ENCODE measurements at places on chromosomes 3 and 15.

DNA sequence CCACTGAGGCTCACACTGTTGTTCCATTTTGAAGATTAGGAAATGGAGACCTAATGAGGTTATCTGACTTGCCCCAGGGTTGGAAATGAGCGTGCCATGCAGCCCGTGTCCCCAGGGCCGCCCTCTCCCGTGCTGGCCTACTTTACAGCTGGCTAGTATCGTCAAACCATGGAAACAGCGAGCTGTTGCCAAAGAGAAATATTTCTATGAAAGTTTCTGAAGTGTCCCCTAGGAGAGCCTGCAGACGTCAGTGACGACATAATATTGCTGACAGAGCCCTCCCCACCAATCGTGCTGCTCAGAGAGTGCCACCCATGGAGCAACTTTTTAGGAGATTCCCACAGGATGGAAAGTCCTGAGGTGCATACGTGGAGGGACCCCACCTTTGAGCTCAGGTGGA is 11.2 kb upstream of the FAM174B start:
- no peak for DNase-seq

DNA sequence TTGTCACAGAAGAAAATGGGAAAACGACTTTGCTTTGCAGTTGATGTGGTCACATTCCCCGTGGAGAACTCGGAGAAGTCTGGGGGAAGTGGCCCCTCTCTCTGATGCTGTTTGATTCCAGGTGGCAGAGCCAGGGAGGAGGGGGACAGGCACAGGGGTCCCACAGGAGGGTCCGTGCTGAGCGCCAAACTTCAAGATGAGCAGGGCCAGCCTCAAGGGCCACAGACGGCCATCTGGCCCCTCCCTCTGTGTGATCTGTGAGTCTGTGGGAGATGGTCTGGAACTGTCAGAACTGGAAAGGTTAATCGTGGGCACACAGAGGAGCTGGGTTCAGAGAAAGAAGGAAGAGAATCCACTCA is 23.1 kb upstream of the CORO2B start:
- DNase-seq, result no peak

DNA sequence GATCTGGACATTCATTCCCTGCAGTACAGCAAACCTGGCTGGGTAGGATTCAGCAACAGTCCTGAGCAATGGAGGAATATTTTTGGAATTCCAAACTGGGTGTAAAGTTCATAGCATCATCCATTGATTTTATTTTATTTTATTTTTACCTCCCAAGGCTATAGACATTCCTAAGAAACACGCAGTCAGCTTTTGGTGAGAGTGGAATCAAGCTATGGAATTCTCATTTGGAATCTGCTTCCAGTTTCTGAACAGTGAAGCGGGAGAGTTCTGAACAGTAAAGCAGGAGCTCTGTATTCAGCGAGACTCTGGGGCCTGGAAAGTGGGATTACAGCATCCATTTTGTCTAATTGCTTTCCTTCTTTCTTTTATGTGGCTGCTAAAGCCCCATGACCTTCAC is 1.4 kb upstream of the PDZRN3 start:
- DNase-seq, result no peak

DNA sequence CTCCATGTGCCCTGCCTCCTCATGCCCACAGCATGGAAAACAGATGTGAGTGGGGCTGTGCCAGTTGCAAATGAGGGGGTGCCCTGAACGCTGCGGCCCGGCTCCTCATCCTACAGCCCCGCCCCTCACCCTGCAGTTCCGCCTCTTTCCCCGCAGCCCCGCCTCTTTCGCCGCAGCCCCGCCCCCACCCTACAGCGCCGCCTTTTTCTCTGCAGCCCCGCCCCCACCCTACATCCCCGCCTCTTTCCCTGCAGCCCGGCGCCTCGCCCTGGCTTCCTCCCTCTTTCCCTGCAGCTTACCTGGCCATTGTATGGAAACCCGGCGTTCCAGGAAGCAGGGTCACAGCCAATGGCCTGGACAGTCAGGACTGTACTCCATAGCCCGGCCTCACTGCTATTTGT is 284.9 kb downstream of the TLE3 start:
- DNase-seq, result no peak

DNA sequence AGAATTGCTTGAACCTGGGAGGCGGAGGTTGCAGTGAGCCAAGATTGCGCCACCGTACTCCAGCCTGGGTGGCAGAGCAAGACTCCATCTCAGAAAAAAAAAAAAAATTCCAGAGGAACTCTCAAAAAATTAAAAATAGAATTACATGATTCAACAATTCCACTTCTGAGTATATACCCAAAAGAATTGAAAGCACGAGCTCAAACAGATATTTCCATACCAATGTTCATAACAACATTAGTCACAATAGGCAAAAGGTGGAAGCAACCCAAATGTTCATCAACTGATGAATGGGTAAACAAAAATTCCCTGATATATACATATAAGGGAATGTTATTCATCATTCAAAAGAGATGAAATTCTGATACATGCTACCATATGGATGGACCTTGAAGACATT is 16.9 kb upstream of the MORF4L1 start:
- DNase-seq, result no peak

- DNase-seq, result no peak
These were observed 1010.1 kb downstream of the ROBO1 start for GRCh38 chr3:78757731-78758130.

DNA sequence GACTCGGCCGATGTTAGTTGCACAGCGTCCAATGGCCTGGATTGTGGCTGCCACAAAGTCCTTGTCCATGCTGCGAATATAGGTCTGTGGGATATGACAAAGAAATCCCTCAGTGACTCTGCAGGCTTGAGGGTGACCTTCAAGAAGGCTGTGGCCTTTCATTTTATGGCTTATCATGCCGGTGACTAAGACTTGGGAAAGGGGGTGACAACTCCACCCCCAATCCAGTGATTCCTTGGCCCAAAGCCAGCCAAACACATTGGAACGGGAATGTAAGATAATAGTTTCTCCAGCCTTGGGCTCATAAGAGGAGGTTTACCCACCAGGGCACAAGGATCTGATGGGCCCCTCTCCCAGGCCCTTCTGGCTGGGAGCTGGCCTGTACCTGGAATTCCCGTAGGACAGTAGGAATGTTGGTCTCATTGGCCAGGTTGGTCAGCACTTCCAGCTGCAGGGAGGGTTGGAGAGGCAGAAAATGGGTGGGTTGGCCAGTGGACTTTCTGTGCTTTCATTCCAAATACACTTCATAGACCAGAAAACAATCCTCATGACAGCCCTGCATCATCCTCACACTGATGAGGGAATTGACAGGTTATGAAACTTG is 30.7 kb upstream of the CPEB1 start:
- DNase-seq, result no peak

DNA sequence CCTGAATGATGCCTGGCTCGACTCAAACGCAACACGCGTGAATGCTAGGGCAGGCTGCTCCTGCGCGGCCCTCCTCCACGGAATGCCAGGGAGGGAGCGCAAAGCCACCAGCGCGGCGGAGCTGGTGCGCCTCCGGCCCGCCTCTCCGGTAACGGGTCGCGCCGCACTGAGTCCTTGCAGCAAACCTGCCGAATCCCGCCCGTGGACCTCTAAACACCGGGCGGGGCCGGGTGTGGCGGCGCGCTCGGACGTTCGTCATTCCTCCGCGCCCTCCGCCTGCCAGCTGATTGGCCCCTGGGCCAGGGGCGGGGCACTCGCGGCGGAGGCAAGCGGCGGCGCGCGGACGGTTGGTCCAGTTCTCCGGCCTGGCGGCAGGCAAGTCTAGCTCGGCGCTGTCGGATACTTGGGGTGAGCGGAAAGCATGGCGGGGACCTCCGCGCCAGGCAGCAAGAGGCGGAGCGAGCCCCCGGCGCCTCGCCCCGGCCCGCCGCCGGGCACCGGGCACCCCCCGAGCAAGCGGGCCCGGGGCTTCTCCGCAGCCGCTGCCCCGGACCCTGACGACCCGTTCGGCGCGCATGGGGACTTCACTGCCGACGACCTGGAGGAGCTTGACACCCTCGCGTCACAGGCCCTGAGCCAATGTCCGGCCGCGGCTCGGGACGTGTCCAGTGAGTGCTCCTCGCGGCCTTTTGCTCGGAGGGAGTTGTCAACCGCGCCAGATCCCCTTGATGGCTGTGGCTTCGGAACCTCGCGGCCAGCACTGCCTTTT is at the start of gene ATRIP:
Gene ATRIP, plus strand, starts transcription at position 313 of the 769 bp plus-strand sequence. Its CDS starts 109 bp downstream, at position 422.
- peak; percentile 84 for DNase-seq

DNA sequence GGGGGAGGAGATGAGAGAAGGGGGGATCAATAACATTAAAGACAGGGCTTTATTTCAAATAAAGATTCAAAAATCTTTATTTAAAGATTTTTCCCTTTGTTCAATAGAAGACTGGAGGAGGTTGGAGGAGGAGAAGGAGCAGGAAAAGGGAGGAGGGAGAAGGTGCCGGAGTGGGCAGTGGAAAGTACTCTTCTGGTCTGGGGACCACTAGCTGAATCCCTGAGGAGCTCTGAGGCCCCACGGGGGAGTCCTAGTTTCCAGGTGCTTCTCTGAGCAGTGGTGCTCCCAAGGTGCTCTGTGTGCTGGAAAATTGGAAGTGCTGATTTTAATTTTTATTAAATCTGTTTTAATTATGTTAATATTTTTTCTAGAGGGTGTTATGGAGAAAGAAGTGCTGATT is 19.4 kb upstream of the SEMA4B start:
- DNase-seq, result no peak

GRCh38 chr15:90872486-90873184 is 4.2 kb downstream of the FURIN start:
- DNase-seq, result peak; percentile 82

DNA sequence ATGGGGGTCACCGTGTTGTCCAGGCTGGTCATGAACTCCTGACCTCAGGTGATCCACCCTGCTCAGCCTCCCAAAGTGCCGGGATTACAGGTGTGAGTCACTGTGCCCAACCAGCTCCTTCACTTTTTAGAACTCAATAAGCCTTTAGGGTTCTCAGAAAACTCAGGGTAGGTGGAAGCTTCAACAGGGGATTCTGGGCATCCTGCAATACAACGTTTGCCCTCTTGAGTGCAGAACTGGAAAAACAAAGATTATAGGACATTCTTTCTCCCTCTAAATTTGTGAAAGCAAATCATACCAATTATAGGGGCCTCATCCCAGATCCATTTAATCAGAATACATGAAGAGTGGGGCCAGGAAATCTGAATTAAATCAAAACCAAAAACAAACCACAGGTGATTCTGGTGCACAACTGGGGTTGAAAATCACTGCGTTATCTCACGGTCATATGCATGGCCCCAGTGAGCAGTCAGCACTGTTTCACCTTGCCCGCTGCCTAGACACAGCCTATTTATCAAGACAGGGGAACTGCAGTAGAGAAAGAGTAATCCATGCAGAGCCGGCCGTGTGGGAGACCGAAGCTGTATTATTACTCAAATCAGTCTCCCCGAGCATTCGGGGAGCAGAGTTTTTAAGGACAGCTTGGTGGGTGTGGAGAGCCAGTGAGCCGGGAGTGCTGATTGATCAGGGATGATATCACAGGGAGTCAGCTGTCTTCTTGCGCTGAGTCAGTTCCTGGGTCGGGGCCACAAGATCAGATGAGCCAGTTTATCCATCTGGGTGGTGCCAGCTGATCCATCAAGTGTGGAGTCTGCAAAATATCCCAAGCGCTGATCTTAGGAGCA is 58.4 kb downstream of the TMEM44 start:
- DNase-seq, result peak; percentile 70

DNA sequence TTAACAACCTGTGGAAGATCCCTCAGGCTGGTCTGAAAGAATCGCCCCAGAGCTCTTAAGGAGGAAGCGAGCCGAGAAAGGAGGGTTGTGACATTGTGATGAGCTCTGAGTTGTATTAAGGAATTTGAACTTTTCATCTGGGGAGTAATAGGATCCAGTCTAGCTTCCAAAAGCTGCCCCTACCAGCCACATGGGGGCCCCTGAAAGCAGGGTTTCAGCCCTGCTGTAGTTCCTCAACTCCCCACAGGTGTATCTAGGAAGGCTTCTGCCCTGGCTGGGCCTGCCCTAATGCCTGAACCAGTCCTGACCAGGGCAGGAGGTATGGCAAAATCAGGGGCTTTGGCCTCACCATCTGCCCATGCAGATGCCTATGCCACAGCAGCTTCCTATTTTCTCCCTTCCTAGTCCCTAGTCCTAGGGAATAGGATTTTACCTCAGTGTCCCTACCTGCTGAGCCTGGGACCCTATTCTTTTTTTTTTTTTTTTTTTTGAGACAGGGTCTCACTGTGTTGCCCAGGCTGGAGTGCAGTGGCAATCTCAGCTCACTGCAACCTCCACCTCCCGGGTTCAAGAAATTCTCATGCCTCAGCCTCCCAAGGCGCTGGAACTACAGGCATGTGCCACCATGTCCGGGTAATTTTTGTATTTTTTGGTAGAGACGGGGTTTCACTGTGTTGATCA is 5.0 kb upstream of the AP3S2 start:
- DNase-seq, result peak; percentile 68

DNA sequence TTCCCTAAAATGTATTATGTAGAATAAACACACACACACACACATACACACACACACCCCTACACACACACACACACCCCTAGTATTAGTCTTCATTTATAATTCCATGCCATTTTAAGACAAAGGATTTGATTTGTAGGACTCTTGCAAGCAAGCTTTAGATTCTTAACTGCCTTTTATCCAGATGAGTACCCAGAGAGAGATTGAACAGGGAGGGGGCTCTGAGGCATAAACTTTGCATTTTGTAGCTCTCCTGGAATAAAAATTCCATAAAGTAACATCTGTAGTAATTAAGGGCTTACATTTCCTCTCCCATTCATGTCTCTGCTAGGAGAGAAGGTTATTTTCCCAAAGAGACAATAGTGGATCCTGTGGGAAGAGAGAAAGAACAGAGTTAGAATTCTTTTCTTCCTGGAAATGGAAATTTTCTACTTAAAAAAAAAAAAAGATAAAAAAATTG is 479.4 kb downstream of the RBMS3 start:
- no peak for DNase-seq

- DNase-seq, result peak; percentile 42
These were observed 369.4 kb downstream of the MAGI1 start for GRCh38 chr3:65669163-65669875.

DNA sequence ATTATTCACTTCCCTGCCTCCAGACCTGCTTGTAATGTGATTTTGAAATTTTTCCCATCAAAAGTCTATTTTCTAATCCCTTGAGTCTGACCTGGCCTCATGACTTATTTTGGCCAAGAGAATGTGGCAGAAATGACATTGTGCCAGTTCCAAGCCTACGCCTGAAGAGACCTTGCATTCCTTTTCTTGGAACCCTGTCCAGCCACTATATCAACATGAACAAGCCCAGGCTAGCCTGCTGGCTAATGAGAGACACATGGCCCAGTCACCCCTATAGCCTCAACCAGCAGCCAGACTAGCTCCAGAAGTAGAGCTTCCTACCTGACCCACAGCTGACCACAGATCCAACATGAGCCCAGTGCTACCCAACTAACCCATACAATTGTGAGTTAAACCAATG is 121.1 kb upstream of the ACP3 start:
- DNase-seq, result no peak

DNA sequence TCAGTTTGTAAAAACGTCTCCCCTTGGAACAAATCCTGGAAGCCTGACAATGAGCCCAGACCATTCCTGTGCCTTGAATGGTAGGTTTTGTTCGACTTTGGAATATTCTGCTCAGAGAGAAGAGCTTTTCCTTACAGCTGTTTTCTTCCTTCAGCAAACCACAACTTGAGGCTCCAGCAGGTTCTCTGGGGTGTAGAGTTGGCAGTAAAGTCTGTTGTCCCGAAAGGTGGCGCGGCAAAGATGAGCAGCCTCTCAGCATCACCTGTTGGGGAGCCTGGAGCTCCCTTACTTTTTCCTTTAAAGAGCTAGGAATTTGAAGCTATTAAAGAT is 65.4 kb downstream of the BOC start:
- DNase-seq, result no peak

- DNase-seq, result no peak
These were observed 17.1 kb downstream of the UMPS start for GRCh38 chr3:124747111-124747981.

GRCh38 chr15:82110144-82110543 is 64.3 kb upstream of the MEX3B start:
- DNase-seq, result no peak

- no peak for DNase-seq
These were observed 17.3 kb downstream of the AP3S2 start for GRCh38 chr15:89876396-89877082.

Data from HT1080 (cell line).